ENCODE measurements at places on chromosomes 6 and 20.

GRCh38 chr6:116783852-116784251, 18.3 kb upstream of the FAM162B start:
- DNase-seq: no peak

DNA sequence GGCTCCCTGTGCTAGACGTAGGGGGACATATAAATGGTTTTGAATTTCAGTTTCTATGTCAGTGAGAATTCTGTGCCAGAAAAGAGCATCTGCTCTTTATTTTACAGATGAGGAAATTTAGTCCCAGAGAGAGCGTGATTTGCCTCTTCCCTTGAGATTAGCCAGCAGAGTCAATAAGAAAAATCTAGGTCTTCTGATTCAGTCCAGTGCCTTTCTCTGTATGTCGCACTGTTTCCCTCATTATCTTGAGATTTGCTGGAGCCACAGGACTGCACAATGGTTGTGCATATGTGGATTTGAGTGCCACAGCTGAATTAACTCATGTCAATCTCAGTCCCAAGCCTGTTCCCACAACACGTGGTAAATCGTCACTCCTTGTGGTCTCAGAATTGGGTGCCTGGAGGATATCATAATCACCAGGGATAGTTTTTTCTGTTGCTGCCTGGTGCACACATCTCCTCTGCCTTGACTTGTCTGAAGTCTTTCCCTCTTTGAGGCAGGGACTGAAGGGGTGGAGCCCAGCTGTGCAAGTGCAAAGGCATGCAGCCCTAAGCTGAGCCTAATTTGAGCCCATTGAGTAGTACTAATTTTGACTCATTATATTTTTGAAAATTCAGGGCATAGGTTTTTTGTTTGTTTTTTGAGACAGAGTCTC, 276.7 kb downstream of the SOX4 start:
- DNase-seq: no peak

- no peak for DNase-seq
Observed at GRCh38 chr6:22570185-22570551, 802 bp downstream of the HDGFL1 start.

GRCh38 chr6:156809034-156809433, 31.9 kb downstream of the ARID1B start:
- peak; percentile 46 for DNase-seq

GRCh38 chr6:17850281-17850680, 137.2 kb downstream of the KIF13A start:
- DNase-seq: no peak
